MV-4-11 (cell line): ENCODE measurements at places on chromosomes 3 and 15.
A peak's percentile ranks its signal among the peaks of the same experiment; 100 is the strongest.

- DNase-seq = peak; percentile 72
Observed at GRCh38 chr3:121871430-121871829, 22.8 kb upstream of the SLC15A2 start.

DNA sequence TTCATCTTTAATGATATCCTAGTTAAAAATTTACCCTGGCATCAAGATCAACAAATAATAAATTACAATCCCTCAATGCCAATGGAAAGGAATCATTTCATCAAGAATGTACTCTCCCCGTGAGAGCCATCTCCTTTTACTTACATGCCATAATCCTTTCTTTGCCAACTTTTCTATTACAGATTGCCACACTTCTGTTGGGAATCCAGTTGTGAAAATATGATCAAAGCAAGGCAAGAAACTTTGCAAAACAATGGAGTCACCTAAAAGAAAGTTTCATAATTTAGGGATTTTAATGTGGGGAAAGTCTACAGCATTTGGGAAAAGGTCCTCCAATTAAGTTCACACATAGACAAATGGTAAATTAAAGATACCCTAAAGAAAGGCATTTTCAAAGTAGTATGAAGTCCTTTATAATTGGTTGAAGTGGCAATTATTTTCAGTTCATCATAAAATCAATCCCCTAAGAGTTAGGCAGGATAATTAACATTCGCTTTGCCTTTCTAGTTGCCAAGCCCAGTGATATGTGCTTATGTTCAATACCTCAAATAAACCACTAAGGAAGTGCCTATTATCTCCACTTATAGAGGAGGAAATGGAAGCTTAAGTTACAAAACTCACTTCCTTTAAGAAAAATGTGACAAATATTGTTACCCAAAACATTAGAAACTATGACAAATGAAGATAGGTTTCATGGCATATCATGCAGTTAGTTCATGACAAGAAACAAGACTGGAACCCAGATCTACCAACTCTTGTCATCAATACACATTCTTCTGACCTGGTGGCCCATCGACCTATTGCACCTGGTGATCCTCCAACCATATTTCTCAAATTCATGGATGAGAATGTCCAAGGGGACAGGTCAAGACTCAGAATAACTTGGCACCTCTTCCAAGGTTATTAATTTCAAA lies 49.1 kb downstream of the TRANK1 start:
- DNase-seq = peak; percentile 80

- no peak for DNase-seq
Observed at GRCh38 chr3:99248130-99248529, 346.6 kb upstream of the DCBLD2 start.

DNA sequence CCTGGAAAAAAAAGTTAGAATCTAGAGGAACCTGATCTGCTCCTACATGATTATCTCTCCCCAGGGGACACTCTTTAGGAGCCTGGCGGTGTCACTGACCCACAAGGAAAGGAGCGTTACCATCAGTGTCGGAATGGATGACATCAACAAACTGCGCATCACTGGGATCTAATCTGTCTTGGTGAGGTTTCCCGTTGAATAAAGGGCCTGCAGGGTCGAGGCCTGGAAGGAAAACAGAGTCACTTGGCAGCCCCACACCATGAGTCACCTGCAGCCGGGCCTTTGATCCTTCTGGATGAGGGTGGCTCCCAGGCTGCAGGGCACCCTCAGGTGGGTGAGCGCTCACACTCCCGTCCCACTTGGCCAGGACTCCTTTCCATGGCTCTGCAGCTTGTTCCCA lies 25.0 kb downstream of the LIPH start:
- no peak for DNase-seq

- DNase-seq = no peak
Observed at GRCh38 chr15:98113327-98113726, 152.8 kb downstream of the ARRDC4 start.

DNA sequence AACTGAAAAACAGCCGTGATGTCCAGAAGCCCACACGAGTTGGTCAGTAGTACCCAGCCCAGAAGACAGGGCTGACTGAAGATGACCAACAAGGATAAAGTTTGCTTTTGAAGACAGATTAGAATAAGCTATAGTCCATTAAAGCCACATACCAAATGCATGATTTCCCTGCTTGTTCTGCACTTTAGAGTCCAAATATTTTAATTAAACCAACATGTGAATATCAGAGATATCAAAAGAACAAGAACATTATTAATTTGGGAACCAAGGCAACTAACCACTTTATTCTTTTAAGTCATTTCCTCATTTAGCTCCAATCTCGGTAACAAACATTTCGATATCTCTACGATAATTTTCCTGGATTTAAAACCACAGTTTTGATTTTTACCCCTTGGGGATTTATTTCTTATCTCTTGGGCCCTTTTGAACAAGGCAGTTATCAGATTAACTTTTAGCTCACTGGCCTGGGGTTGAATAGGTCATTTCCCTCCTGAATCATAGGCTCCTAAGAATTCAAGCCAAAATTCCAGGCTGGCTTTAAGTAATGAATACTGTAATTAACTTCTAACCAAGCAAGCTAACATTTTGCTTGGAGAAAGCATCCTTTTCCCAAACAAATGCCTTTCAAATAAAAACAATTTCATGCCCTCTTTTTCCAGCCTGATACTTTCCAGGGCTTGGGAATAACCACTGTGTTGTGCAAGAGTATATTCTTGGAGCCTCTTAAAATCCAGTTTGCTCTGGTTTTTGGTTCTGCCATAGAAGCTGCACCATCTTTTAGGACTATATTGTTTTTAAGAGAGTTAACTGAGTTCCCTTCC lies 102.9 kb upstream of the NR2E3 start:
- DNase-seq = no peak

GRCh38 chr15:30943654-30944335 lies 40.1 kb downstream of the FAN1 start:
- no peak for DNase-seq

DNA sequence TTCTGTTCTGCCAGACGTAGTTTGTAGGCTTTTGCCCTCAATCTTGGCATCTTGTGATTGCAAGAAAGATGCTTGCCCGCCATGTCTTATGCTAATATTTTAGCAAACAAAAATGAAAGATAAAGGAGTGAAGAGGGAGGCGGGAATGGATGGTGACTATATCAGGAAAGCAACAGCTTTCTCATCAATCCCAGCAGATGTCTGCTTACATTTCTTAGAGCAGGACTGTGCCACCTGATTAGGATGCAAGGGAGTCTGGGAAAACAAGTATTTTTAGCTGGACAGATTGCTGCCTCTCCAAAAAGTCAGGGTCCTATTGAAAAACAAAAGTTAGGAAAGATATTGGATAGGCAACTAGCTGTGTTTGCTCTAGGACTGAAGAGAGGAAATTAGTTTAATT lies 34.6 kb upstream of the DPH6 start:
- no peak for DNase-seq

- DNase-seq = peak; percentile 41
Observed at GRCh38 chr3:184158404-184158803, 3.2 kb downstream of the DVL3 start.

DNA sequence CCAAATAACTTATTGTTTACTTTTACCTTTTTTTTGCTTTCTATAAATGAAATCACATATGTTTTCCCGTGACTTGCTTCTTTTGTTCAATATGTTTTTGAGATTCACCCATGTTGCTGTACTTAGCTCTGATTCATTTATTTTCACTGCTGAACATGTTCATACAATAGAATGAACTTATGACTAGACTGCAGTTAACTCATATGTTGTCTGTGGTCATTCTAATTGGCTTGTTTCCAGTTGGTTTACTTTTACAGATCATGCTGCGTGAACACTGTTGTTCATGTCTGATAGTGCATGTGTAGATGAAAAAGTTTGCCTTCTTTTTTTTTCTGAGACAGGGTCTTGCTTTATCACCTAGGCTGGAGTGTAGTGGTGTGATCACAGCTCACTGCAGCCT lies 31.6 kb upstream of the SV2B start:
- DNase-seq = no peak

DNA sequence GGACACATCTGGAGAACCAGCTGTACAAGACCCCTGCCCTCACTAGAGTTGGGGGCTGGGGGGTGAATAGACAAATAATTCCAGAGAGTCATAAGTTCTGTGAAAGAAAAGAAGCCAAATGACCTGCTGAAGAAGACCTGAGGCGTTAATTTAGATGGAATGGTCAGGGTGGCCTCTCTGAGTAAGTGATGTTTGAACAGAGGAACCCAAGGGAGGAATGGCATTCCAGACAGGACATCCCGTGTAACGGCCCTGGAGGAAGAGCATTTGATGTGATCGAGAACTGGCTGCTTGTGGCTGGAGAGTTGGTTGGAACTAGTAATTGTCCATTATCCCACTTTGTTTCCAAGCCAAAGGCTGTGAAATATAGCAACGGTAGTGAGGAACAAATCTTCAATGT lies 1.7 kb downstream of the NR2C2 start:
- DNase-seq = no peak

DNA sequence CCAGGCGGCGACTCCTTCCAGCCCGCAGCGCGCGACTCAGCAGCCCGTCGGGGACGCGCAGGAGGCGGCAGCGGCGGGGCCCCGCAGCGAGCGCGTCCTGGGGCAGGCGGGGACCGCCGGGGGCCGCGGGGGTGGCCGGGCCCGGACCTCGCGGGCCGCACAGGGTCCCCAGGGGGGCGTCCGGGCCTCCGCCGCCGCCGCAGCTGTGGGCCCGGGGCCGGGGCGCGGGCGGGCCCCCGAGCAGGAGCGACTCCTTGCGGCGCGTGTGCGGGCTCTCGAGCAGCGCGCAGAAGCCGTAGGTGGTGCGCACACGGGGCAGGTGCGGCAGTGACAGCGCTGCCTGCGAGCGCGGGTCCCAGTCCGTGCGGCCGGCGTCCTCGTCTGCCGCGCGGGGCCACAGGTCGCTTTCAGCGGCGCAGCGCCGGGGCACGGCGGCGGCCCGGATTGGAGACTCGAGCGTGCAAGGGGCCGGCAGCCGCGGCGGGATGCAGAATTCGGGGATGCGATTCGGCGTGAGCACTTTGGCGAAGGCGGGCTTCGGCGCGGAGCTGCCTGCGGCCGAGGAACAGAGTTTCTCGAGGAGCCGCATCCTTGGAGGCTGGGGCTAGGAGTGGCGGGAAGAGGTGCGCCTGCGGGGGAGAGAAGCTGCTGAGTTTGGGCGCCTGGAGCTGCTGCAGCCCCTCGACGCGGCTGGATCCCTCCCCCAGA lies 535 bp downstream of the C2CD4B start:
- no peak for DNase-seq

DNA sequence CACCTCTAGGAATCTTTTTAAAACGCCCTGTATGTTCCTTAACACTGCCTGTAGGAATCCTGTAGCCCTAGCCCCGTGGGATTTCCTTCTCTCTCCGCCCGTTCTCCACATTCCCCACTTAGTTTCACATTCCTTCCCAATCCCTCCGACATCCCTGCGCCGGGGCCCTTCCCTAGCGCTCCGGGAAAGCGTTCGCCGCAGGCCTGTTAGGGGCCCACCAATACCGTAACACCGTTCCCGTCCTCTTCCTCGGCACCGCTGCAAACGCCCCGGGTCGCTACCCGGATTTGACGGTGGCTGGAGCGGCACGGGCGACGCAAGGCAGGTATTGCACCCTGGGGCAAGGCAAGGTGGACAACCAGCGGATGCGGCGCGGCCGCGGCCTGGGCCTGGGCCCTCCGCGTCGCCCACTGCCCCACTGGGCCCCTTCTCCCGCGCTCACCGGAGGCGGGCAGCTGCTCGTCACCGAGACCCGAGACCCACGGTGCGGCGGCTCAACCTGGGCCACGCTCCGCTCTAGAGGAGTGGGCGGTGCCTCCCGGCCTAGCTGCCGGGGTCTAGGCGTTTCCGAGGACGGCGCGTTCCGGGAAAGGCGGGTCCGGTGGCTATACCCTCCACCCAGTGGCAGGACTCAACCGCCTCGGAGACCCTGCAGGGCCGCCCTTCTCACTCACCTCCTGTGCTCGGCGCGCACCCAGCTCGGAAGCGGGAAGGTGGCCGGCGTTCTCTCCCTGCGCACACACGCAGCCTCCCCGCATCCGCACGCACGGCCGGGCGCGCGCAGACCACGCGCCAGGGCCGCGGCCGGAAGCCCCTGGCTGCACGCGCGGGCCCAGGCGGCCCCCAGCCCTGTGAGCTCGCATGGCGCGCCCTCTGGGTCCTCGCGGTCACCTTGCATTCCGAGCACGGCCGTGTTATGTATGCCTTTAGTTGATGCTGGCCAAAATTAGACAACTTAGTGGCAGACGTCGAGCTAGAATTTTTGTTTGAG lies at the start of gene B3GALNT1:
B3GALNT1 (minus strand) TSS at position 789 of the 991 bp plus-strand sequence. CDS start 18,595 bp downstream, outside the sequence.
- no peak for DNase-seq

- DNase-seq = peak; percentile 87
Observed at GRCh38 chr3:149781211-149781610, 11.1 kb downstream of the ANKUB1 start.

- DNase-seq = no peak
Observed at GRCh38 chr15:74383695-74384565, 16.5 kb upstream of the CYP11A1 start.

DNA sequence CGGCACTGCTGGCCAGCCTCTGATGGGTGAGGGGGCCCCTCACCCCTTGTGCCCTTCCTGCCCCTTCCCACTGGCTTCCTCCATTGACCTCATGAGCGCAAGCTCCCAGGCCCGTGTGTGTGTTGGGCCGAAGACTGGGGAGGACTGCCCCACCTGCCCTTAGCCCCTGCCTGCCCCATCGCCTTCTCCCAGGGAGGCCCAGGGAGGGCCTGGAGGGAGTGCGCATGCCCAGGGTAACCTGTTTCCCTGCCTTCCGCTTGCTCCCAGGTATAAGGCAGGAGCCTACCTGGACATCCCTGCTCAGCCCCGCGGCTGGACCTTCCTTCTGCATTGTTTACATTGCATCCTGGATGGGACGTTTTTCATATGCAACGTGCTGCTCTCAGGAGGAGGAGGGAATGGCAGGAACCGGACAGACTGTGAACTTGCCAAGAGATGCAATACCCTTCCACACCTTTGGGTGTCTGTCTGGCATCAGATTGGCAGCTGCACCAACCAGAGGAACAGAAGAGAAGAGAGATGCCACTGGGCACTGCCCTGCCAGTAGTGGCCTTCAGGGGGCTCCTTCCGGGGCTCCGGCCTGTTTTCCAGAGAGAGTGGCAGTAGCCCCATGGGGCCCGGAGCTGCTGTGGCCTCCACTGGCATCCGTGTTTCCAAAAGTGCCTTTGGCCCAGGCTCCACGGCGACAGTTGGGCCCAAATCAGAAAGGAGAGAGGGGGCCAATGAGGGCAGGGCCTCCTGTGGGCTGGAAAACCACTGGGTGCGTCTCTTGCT lies 8.8 kb downstream of the DLL4 start:
- DNase-seq = no peak

DNA sequence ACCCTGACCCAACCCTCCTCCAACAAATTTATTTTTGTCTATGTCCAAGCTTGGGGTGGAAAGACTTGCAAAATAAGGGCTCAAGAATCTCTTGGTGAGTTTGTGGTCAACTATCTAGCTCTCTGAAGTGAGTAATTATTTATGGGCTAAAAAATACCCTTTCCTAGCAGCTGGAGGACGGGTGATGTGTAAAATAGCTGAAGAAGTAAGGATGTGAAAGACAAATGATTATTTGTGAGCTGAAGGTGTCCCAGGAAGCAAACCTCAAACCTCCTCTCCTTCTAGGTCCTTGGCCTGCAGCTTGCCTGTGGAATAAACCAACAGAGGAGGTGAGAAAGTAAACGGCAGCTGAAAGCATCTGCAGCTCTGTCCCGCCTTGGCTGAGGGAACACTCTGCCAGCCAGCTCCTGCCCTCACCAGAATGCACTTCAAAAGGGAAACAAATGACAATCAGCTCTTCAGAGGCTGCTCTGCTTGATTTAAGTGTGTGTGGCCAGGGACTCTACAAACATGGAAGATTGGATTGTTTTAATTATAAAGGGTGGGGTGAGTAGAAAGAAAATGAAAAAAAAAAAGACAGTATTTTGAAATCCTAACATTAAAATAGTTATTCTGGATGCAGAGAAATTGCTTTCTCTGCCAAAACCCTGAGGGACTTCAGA lies 60.3 kb downstream of the TM4SF4 start:
- no peak for DNase-seq

GRCh38 chr3:51353131-51353530 lies 32.0 kb upstream of the MANF start:
- no peak for DNase-seq
